Kidney (tissue), 22 donors: ENCODE measurements at places on chromosomes 5 and 9.
A peak's percentile ranks its signal among the peaks of the same experiment; 100 is the strongest.

DNA sequence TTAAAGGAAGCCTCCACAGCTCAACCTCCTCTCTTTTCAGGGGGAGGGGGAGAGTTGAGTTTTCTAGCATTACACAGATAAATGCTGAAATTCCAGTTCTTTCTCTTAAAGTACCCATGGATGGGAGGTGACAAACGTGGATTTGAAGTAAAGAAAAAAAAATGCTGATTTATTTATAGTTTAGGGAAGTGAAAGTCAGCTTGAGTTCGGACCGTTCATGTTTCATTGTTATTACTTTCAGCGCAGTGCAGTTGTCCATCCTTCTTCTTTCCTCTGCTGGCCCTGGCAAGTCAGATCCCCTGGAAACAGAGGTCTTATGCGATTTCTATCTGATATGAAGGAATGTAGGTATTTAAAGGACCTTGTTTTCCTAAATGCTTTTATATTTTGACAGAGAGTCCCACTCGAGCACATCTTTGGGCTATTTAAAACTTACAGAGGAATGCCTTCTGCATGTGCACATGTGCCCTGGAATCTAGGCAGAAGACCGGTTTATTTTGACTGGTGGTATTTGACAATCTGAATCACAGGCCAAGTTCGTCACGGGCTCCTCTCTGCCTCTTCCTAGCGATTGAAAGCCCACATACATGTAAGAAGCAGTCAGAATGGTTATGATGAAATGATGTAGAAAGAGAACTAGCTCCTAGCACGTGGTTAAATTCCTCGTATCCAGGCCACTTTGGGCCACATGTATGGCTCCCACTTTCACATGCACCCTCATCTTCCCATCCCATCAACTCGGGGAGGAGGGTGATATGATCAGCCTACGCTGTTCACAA lies 385.2 kb upstream of the KLF4 start:
- no peak for DNase-seq

DNA sequence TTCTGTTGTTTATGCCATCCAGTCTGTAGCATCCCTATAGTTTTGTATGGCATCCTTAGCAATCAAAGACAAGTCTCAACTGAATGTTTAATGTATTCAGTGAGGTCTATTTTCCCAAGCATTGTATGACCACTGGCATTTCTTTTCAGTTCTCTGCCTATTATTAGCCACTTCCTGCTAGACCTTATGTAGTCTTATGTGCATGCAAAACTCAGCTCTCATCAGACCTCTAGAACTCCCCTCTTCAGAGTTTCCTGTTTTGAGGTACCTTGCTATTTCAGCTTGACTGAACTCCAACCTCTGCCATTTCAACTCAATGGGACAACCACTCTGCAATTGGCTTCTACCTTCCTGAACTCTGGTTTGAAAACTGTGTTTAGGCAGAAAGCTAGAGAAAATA lies 113.2 kb downstream of the SLC25A46 start:
- no peak for DNase-seq

DNA sequence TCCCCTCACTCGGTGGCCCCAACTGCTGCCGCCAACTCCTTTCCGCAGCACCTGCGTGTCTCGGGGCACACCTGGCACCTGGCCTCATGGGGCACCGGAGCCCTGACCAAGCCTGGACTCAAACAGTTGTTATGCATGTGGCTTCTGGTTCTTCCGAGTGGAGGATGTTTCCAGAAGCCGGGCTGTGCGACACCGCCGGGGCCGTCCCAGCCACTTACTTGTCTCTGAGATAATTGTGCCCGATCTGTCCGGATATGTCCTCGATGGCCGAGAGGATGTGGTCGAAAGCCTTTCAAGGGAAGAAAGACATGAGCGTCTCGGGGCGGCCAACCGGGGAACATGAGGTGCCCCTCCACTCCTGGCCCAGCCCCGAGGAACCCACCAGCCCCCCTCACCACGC lies 38.4 kb downstream of the EXOC3 start:
- no peak for DNase-seq

GRCh38 chr9:137551264-137552021 lies at the start of gene MRPL41:
Gene MRPL41 (plus strand): TSS chr9:137551879. CDS start chr9:137552082, 203 bp downstream.
- peak; percentile 93 for DNase-seq

GRCh38 chr5:50318220-50318619 lies 122.9 kb downstream of the EMB start:
- no peak for DNase-seq

- DNase-seq, result no peak
Measured at GRCh38 chr9:113742878-113743277, 133.2 kb upstream of the ZNF618 start.

DNA sequence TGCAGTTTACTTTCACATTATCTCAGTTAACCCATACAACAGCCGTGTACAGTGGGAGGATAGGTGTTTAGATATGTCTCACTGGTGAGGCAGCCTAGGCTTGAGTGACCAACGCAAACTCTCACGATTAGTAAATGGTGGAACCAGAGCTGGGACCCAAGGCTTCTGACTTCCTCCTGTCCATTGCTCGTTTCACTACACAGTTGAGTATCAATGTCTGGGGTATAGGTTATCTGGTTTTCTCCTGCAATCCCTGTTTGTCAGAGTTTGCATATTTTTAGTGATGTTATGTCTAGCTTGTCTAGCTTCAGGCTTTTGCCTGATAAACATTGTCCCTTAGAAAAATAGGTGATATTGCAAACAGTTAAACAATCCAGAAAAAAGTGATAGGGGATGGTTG lies 62.6 kb downstream of the NUP214 start:
- DNase-seq, result no peak

DNA sequence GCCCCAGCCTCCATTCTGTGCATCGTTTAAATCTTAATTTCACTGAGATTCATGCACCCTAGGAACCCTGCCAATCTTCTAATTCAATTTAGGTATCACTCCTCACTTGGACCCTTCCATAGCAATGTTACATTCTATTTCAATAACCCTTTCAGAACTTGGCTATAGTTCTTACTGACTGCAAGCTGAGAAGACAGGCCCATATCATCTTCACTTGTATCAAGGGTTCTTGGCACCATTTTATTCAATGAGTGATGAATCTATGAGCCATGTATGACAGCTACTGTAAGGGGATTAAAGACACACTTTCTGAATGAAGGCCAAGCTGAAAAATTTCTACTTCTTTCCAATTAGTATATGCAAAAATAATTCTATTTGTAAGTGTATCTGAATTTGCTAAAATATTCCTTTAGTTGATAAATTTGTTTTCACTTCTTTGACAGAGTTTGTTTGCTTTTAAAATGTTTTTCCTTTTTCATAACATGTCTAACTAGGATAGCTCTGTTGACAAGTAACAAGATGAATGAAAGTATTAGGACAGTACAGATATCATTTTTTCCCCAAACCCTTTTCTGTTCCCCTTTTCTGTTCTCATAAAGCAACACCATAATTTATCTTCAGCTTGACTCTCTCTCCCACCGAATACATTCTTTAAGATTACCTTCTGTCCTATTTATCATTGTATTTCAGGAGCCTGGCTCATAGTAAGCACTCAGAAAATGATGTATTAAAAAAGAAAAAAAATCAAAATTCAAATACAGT lies 9.6 kb downstream of the ITGA2 start:
- DNase-seq, result no peak

GRCh38 chr5:92494508-92494907 lies 1086.5 kb downstream of the NR2F1-AS1 start:
- no peak for DNase-seq

DNA sequence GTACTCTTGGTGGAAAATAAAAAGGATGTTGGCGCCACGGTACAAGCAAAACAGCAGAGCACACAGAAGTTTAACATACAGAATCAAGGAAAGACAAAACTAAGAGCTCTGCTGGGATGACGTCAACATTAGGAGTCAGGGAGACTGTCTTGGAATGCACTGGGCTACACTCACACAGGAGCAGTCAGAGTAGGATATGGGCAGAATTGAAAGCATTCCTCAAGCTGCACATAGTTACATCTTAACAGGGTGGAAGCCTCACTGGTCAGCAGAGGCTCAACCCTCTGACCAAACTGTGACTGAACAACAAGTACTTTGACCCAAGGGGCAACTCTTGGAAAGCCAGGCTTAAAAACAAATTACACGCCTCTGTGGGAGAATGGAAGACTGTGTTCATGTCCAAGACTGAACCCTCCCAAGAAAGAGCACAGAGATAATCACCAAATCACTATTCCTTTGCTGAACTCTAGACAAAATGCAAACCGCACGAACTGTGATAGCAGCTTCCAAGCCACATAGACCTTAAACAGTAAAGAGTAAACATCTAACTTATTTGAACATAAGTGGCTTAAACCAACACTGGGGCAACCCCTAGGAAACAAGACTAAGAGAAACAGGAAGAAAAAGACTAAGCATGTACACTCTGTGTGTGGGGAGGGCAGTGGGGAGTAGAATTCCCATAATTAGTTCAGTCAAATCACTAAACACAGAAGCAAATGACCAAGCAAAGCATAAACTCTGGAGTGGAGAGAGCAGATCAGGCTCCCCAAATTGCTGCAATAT lies 772.7 kb downstream of the PRELID2 start:
- peak; percentile 35 for DNase-seq
